ENCODE measurements at places on chromosomes 11 and 22. TPM values are rescaled to one million over a fixed set of nuclear protein-coding genes. Genes with fewer than 3 reads are reported as not detected.

DNA sequence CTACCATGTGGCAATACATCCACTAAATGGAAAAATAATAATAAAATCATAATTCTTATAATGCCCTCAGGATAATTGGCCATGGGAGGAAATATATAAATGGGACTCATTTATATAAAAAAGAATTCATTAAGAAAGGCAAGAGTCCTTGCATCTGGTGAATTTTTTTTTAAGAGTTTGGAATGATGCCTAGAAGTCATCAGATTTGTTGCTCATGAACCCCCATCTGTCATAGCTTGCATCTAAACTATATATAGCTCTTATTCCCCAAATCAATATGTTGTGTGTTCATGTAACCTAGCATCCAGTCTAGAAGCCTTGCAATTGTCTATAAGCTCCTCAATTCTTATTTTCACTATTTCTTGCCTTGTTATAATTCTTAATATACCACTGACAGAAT lies 75.9 kb downstream of the CADM1 start:
- no peak overlapping the region for H3K4me3 ChIP-seq
- H3K36me3 ChIP-seq, result no peaks in the 10 kb centered on the region
- no peaks in the 10 kb centered on the region for H3K27me3 ChIP-seq
- no peak overlapping the region for H3K27ac ChIP-seq
- DNase-seq, result no peak
- no peaks in the 10 kb centered on the region for H3K4me1 ChIP-seq

- no peak overlapping the region for H3K4me3 ChIP-seq
- H3K27ac ChIP-seq, result no peak overlapping the region
- no peak for DNase-seq
- H3K27me3 ChIP-seq, result no peaks in the 10 kb centered on the region
These were observed 23.3 kb downstream of the MS4A2 start for GRCh38 chr11:60111793-60112192.

GRCh38 chr11:116454020-116454645 lies 318.7 kb downstream of the BUD13 start:
- DNase-seq, result no peak
- no peak overlapping the region for H3K4me3 ChIP-seq
- H3K27ac ChIP-seq, result no peak overlapping the region
- no peaks in the 10 kb centered on the region for H3K36me3 ChIP-seq

DNA sequence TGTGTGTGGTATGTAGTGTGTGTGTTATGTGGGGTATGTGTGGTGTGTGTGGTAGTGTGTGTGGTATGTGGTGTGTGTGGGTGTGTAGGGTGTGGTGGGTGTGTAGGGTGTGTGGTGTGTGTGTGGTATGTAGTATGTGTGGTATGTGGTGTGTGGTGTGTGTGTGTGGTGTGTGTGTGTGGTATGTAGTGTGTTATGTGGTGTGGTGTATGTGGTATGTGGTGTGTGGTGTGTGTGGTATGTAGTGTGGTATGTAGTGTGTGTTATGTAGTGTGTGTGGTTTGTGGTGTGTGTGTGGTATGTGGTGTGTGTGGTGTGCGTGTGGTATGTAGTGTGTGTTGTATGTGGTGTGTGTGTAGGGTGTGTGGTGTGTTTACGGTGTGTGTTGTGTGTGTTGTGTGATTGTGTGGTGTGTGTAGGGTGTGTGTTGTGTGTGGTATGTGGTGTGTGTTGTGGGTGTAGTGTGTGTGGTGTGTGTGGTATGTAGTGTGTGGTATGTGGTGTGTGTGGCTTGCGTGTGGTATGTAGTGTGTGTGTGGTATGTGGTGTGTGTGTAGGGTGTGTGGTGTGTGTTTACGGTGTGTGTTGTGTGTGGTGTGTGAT lies 4.2 kb upstream of the PPP6R2 start:
- H3K4me3 ChIP-seq, result no peak overlapping the region
- no peaks in the 10 kb centered on the region for H3K36me3 ChIP-seq
- H3K27ac ChIP-seq, result no peak overlapping the region
- DNase-seq, result no peak

GRCh38 chr22:17235149-17235655 lies 16.0 kb upstream of the ADA2 start:
- H3K4me3 ChIP-seq, result no peak overlapping the region
- no peaks in the 10 kb centered on the region for H3K27me3 ChIP-seq
- peaks cover 13% of the 10 kb centered on the region for H3K4me1 ChIP-seq
- H3K27ac ChIP-seq, result no peak overlapping the region

- H3K4me1 ChIP-seq, result no peaks in the 10 kb centered on the region
- H3K27me3 ChIP-seq, result no peaks in the 10 kb centered on the region
- H3K4me3 ChIP-seq, result no peak overlapping the region
- H3K36me3 ChIP-seq, result peaks cover 7% of the 10 kb centered on the region
These were observed 13.1 kb downstream of the RPS6KA4 start for GRCh38 chr11:64372021-64372420.

DNA sequence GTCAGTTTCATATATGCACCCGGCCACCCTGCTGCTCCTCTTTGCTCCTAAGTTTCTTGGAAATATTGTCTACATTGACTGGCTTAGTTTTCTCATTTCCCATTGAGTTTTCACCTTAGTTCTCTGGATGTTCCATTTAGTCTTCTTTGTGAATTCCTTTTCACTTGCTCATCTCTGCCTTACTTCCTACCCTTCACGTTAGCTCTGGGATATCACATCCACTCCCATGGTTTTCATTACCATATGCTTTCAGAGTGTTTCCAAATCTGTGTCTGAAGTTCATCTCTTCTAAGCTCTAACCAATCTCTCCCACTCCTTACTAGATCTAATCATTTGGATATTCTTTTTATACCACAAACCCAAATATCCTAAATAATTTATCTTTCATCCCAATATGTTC lies 226.4 kb downstream of the FAM76B start:
- H3K36me3 ChIP-seq, result no peaks in the 10 kb centered on the region
- no peaks in the 10 kb centered on the region for H3K4me1 ChIP-seq
- H3K27me3 ChIP-seq, result no peaks in the 10 kb centered on the region
- no peak overlapping the region for H3K27ac ChIP-seq
- no peak for DNase-seq

DNA sequence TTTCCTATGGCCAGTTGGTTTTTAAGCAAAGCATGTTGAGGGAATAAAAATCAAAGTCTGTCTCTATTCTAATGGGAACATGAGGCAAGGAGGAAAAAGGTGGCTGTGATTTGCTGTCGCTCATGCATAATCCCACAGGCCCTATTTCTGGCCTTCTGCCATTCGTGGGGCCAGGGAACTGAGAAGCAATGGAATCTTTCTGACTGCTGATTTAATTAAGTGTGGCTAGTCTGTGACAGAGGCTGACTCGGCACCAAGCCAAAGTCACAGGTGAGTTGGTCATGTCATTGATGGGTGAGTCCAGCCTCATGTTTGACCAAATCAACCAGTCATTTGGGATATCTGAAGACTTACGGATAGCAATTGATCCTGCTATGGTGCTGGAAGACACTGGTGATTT lies 429.3 kb upstream of the CADM1 start:
- DNase-seq, result no peak
- no peak overlapping the region for H3K4me3 ChIP-seq
- no peaks in the 10 kb centered on the region for H3K27me3 ChIP-seq
- no peaks in the 10 kb centered on the region for H3K36me3 ChIP-seq
- no peak overlapping the region for H3K27ac ChIP-seq

DNA sequence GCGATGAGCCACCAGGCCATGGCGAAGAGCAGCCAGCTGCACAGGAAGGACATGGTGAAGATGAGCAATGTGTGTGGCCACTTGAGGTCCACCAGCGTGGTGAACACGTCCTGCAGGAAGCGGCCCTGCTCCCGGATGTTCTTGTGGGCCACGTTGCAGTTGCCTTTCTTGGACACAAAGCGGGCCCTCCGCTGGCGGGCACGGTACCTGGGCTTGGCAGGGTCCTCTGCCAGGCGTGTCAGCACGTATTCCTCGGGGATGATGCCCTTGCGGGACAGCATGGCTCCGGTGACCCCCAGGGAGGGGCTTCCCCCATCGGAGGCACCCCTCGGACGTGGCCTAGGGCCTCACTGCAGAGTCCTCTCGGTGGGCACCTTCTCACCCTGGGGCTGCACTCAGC lies 648 bp downstream of the KCNJ11 start:
- H3K4me3 ChIP-seq, result no peak overlapping the region
- peaks cover 5% of the 10 kb centered on the region for H3K4me1 ChIP-seq
- no peaks in the 10 kb centered on the region for H3K36me3 ChIP-seq

DNA sequence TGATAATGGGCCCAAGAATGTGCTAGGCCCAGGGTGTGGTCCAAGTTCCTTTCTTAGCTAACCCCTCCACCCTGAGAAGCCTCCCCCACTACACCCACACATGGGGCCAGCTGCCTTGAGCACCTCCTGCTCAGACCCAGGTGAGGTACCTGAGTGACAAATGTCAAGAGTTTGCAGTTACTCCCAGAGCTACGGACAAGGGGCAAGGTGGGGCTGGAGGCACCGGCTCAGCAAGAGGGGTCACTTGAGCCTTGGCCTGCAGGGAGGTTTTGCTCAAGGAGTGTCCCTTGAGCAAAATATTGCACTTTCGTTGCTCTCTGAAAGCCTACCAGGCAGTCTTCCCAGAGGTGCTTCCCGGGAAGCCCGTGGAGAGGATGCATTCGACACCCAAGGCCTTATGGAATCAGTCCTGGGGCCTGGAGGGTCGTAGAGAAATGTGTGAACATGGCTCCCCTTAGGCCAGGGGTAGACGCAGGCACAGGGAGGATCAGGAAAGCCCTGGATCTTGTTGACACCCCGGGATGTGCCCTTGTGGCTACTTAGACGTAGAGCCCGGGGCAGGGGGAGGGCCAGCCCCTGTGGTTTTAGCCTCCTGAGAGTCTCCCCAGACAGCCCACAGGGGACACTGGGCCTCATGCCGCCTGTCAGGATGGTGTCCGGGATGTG lies 114.2 kb downstream of the KCNQ1 start:
- H3K4me1 ChIP-seq, result no peaks in the 10 kb centered on the region
- no peak for DNase-seq
- H3K36me3 ChIP-seq, result no peaks in the 10 kb centered on the region
- H3K27ac ChIP-seq, result no peak overlapping the region
- H3K4me3 ChIP-seq, result no peak overlapping the region

GRCh38 chr11:106231591-106231990 lies 154.1 kb downstream of the AASDHPPT start:
- no peak overlapping the region for H3K4me3 ChIP-seq
- no peak for DNase-seq
- no peaks in the 10 kb centered on the region for H3K36me3 ChIP-seq
- H3K27me3 ChIP-seq, result no peaks in the 10 kb centered on the region
- no peaks in the 10 kb centered on the region for H3K4me1 ChIP-seq

GRCh38 chr11:82978422-82979099 lies 77.0 kb downstream of the DDIAS start:
- no peaks in the 10 kb centered on the region for H3K4me1 ChIP-seq
- no peaks in the 10 kb centered on the region for H3K27me3 ChIP-seq
- H3K36me3 ChIP-seq, result no peaks in the 10 kb centered on the region
- no peak for DNase-seq
- H3K4me3 ChIP-seq, result no peak overlapping the region

DNA sequence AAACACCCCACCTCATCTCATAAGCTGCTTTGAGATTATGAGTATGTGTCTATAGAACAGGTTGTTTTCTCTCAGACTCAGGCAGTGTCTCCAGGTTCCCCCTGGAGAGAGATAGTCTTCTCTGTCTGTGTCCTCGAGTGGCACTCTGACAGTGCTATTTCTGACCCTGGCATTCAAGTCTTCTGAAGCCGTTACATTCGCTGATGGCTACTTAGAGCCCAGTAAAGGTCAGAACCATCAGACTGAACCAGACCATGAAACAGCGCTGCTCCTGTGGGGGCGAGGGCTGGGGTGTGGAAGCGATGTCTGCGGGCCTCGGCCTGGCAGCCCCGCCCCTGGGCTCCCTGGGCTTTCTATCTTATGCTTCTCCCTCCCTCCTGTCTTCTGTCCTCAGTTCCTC lies 23.5 kb downstream of the SHISA8 start:
- H3K4me3 ChIP-seq, result no peak overlapping the region

DNA sequence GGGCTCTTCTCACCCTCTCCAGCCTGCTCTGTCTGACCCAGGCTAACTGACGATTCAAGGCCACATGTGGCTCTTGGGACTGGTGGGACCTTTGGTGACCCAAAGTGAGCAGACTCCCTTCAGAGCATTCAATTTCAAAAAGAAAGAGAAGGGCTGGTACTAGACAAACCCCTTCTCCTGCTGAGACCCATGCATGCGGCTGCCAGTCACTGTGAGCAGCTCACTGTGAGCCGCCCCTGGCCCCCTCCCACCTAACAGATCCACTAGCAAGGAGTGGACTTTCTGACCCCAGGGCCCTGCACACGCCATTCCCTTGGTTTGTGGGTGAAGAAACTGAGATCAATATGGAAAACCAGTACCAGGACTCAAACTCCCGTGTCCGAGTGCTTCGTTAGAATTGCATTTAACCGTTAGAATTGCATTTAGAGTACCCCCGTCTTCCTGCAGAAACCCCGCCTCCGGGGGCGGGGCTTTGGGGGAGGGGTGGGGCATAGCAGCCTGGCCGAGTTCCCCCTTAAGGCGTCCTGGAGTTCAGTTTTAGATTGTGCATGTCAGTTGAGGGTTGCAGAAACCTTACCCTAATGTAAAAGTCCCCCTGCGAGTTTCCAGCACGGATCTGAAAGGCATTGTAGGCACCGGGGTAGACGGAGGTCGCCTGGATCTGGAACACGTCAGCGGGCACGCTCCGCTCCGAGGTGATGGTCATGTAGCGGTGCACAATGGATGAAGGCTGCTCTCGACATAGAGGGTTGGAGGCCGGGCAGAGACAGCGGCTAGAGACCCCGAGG lies 5.1 kb downstream of the EFEMP2 start:
- peaks cover 8% of the 10 kb centered on the region for H3K4me1 ChIP-seq
- H3K27ac ChIP-seq, result no peak overlapping the region
- peaks cover 37% of the 10 kb centered on the region for H3K36me3 ChIP-seq
- DNase-seq, result no peak
- no peaks in the 10 kb centered on the region for H3K27me3 ChIP-seq
- no peak overlapping the region for H3K4me3 ChIP-seq

- peaks cover 9% of the 10 kb centered on the region for H3K4me1 ChIP-seq
- H3K27ac ChIP-seq, result no peak overlapping the region
- no peak for DNase-seq
- H3K27me3 ChIP-seq, result no peaks in the 10 kb centered on the region
- no peaks in the 10 kb centered on the region for H3K36me3 ChIP-seq
These were observed 313.9 kb downstream of the TMEM135 start for GRCh38 chr11:87351676-87352075.

- peaks cover 20% of the 10 kb centered on the region for H3K4me1 ChIP-seq
- DNase-seq, result no peak
- H3K27me3 ChIP-seq, result no peaks in the 10 kb centered on the region
- no peak overlapping the region for H3K27ac ChIP-seq
These were observed 82.5 kb upstream of the PICALM start for GRCh38 chr11:86151174-86152005.

- H3K4me1 ChIP-seq, result peaks cover 43% of the 10 kb centered on the region
- peaks cover 47% of the 10 kb centered on the region for H3K36me3 ChIP-seq
- DNase-seq, result no peak
- H3K27me3 ChIP-seq, result no peaks in the 10 kb centered on the region
- no peak overlapping the region for H3K4me3 ChIP-seq
- H3K27ac ChIP-seq, result no peak overlapping the region
These were observed 22.3 kb downstream of the ARHGAP1 start for GRCh38 chr11:46677991-46678740.

The OOSP2 gene
- not detected for total RNA-seq

The ALDH3B2 gene
- total RNA-seq, result not detected

The LARGE2 gene
- total RNA-seq, result 5.1 TPM

The RCOR2 gene
- not detected for total RNA-seq

The RASGRP2 gene
- total RNA-seq, result 440 TPM

Measured in CD4-positive, alpha-beta memory T cell (primary cell).